CD8-positive, alpha-beta memory T cell (primary cell): ENCODE measurements at places on chromosomes 6 and 20.

DNA sequence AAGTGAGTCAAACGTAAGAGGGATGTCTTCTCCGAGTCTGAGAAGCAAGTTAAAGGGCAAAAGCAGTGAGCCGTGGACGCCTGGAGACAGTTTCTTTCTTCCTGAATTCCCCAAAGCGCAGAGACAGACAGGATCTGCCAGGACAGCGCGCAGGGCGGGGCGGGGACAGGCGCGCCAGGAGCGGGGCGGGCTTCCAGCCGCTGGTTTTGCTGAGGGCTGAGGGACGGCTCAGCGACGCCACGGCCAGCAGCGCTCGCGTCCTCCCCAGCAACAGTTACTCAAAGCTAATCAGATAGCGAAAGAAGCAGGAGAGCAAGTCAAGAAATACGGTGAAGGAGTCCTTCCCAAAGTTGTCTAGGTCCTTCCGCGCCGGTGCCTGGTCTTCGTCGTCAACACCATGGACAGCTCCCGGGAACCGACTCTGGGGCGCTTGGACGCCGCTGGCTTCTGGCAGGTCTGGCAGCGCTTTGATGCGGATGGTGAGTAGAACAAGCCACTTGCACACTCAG is at the start of gene SCGN:
TSS of gene SCGN (plus strand) at position 209 of the 509 bp plus-strand sequence. CDS start at position 398, 189 bp downstream.
- H3K27me3 ChIP-seq: peaks cover 20% of the 10 kb centered on the region
- no peaks in the 10 kb centered on the region for H3K36me3 ChIP-seq
- DNase-seq: no peak
- H3K4me1 ChIP-seq: no peaks in the 10 kb centered on the region
- no peak within 1 kb of the TSS for H3K4me3 ChIP-seq
- H3K27ac ChIP-seq: no peak within 1 kb of the TSS

DNA sequence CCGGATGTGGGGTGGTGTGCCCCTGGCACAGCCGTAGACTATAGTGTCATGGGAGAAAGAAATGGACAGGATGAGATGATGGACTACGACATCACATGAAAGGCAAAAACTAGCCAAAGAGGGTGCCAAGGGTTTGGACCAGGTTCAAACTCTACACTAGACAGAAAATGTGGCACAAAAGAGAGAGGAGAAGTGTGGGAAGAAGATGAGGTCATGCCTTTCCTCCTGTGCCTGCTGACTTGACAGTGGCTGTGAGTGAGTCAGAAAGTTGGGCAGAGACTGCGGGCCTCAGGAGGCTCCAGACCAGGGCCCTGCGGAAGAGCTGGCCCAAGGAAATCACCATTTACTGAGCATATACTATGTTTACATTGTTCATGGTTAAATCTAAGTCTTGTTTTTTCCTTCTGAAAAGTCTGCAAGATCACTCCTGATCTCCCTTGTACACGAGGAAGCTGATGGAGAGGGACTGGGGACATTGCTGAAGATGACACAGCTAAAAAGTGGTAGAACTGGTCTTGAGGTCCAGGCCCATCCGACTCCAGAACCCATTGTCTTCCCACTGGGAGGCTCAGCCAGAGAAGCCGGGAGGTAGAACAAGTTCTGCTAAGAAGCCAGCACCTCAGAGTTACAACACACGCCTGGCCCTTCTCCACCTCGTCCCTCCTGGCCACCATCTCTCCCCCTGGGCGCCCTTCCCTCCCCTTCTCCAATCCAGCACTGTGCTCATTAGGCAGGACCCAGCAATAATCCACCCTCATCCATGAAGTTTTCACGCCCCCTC is 35.6 kb downstream of the CNKSR3 start:
- no peak overlapping the region for H3K27ac ChIP-seq
- H3K4me3 ChIP-seq: no peak overlapping the region
- H3K27me3 ChIP-seq: no peaks in the 10 kb centered on the region

DNA sequence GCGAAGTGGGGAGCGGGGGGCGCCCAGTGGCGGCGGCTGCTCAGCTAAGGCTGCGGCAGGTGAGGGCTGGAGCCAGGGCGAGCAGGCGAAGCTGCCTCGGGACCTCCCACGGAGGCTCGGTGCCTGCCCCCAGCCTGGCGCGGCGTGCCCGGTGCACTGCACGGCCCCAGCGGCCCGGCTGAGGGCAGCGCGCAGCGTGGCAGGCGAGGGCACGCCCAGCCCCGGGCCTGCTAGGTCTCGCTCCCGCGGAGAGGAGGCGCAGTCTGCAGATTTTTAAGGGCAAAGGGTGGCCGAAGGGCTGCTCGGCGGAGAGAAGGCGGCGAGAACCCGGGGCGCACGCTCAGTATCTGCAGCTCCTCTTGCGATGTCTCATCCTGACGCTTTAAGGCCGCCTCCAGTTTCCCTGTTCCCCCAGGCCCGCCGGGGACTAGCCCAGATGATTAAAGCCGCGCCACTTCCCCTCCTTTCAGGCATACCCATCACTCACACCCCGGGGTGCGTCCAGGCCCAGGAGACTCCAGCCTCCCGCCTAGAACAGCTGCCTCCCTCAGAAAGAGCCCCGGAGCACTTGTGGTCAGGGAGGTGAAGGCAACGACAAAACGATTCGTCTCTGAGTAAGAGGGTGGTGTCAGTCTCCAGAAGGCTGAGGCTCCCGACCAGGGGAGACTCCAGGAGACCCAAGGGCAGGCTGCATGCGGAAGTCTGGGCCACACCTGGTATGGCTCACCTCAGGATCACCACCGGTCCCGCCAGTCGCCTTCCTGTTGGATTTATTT is at the start of gene FERMT1:
TSS of gene FERMT1 (minus strand) at position 158 of the 776 bp plus-strand sequence. CDS start 3,476 bp downstream, outside the sequence.
- no peaks in the 10 kb centered on the region for H3K36me3 ChIP-seq
- no peak within 1 kb of the TSS for H3K27ac ChIP-seq
- no peaks in the 10 kb centered on the region for H3K4me1 ChIP-seq
- H3K27me3 ChIP-seq: peaks cover 16% of the 10 kb centered on the region
- DNase-seq: no peak

GRCh38 chr6:802701-803100 is 109.8 kb upstream of the EXOC2 start:
- H3K27ac ChIP-seq: no peak overlapping the region
- H3K4me3 ChIP-seq: no peak overlapping the region
- no peaks in the 10 kb centered on the region for H3K27me3 ChIP-seq
- DNase-seq: no peak
- H3K36me3 ChIP-seq: no peaks in the 10 kb centered on the region
